Naive thymus-derived CD8-positive, alpha-beta T cell (primary cell): ENCODE measurements at places on chromosomes 1 and 21. TPM values are rescaled to one million over a fixed set of nuclear protein-coding genes. Genes with fewer than 3 reads are reported as not detected.

Gene TTC24
- polyA plus RNA-seq, result 6.7 TPM

Gene MAP10
- polyA plus RNA-seq, result 1.9 TPM

Gene CYP4Z1
- not detected for polyA plus RNA-seq

Gene MAP3K6
- 1.7 TPM for polyA plus RNA-seq

Gene RUNX3
- polyA plus RNA-seq, result 22.0 TPM

Gene FAM131C
- not detected for polyA plus RNA-seq

Gene DNAJC6
- not detected for polyA plus RNA-seq

Gene COL8A2
- polyA plus RNA-seq, result 0.07 TPM

DNA sequence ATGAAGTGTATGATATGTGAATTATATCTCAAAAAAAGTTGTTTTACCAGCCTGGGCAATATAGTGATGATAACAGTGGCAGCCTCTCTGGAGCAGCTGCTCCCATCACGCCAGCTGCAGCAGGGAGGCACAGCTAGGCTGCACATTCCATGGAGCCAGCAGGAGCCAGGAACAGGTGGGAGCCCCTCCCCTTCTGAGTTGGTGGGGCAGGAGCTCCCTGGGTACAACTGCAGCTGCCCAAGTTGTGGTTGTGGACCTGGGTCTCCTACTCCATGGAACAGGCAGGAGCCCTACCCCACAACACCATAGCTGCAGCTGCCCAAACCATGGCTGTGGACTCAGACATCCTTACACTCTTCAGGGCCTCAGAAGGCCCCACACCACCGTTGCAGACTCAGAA is 21.7 kb upstream of the FNBP1L start:
- DNase-seq, result no peak

GRCh38 chr1:66278260-66279021 is 255.5 kb upstream of the SGIP1 start:
- DNase-seq, result no peak

DNA sequence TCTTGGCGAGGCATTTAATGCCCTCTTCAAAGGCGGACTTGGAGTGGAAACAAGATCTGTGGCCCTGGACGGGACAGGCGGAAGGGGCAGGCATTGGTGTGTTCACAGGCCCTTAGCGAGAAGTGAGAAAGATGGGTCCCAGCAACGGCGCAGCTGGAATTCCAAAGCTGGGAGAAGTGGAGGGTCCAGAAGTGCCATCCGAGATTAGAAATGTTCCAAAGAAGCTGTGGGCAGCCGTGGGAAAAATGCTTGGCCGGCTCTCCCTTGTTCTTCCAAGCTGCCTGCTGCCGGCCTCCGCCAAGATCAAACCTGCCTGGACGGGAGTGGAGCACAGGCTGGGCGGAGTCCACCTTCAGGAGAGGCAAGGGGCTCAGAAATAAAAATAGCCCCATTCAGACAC is 69.4 kb upstream of the ACTRT2 start:
- no peak for DNase-seq

GRCh38 chr1:147613506-147613905 is 56.8 kb downstream of the ACP6 start:
- no peak for DNase-seq

DNA sequence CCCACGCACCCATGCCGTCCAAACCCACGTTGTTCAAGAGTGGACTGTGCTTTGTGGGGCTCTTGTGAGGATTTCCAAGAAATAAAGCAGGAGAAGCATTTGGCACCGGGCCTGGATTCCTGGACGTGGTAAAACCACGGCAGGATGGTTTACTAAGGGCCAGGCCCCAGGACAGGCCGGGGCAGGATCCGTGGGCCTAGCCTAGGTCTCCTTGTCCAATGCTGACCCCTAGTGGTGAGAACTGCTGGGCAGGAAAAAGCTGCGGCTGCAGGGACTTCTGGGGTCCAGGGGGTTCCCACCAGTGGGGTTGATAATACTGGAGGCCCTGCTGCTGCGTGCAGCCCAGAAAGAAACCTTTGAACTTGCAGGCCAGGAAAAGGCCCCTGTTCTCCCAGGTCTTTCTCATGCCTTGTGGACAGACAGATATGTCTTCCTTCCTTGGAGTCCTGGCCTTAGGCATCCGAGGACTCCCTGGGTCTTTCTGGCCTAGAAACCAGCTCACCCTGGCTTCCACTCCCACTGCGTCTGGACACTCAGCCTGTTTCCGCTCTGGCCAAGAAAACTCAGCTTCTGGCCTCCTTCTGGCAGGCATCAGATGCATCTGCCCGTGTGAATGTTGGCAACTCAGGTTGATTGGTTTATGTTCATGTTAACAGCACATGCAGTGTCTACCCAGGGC is 106.9 kb upstream of the TMEM51 start:
- DNase-seq, result peak; percentile 38

DNA sequence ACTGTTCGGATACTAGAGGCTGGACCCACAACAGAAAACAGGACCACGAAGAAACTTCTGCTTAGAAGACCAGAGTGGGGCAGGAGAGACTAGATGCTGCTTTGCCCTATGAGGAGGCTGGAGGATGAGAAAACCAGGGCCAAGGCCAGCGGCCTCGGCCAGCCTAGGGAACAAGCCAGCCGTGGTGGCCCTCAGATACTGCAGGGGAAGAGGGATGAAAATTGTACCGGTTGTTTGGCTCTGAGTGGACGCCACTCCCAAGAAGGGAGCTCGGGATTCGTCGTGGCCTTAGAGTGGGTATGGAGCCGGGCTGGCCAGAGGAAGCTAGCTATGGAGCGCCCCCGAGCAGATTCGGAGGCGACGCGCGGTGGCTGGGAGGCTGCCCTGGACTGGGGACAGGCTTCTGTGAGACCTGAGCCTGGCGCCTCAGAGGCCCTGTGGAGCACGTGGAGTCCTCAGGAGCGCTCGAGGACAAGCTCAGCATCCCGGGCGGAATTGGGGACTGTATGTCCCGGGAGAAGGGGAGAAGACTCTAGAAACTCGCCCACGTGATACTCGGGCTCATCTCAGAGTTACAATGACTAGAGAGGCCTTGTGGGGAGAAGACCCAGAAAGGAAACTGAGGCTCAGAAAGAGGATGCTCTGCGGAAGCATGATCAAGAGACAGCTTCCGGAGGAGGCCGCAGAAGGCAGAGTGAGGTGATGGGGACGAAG is 2.8 kb downstream of the PRRX1 start:
- DNase-seq, result no peak

DNA sequence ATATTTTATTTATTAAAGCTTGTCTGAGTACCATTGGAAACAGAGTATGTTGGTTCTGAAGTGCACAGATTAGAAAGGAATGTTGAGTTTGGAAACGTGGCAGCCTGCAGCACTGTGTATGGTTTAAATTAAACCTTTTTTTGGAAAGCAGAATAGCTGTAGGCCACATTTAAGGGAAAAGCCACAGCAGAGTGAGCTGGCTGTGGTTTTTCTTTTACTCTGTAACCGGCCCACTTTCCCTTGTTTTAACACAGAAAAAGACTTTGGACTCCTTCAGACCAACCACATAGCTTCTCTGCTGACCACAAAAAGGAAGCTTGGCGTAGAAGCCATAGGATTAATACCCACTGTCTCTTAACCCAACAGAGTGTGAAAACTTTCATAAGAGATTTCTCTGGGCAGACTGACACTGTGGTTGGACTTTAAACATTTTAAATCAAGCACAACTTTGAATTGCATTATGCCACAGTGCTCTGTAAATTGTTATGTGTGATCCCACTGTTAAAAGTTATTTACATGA is 75.2 kb downstream of the NFIA start:
- DNase-seq, result no peak

DNA sequence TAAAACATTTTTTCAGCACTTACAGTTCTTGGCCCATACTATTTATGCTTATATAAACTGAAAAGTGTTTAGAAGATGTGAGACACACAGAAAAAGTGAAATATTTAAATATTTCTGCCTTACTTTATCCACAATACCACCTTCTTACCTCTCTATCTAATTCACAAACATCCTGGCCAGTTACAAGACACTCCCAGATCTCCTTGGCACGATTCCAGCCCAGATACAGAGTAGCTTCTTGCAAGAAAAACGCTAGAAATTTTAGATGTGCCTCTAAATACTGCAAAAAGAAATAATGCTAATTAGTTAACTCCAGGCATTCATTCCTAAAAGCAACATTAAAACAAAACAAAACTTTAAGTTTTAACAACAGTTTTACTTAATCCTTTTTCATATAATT is 68.4 kb downstream of the USP24 start:
- no peak for DNase-seq

DNA sequence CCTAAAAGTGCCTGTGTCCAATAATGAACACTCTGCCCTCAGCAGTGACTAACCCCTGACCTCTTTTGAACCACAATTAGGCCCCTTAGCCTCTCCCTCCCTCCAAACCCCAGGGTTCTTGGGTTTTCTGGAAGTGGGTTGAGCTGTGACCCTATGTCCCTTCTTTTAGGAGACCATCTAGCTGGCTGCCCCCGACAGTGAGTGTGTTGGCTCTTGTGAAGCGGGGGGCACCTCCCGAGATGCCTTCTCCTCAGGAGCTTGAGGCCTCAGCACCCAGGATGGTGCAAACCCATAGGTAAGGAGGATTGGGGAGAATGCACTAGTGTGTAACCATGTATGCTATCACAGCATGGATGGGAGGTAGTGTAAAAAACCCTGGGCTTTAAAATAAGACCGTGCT is 7.3 kb downstream of the RUSC1 start:
- no peak for DNase-seq

DNA sequence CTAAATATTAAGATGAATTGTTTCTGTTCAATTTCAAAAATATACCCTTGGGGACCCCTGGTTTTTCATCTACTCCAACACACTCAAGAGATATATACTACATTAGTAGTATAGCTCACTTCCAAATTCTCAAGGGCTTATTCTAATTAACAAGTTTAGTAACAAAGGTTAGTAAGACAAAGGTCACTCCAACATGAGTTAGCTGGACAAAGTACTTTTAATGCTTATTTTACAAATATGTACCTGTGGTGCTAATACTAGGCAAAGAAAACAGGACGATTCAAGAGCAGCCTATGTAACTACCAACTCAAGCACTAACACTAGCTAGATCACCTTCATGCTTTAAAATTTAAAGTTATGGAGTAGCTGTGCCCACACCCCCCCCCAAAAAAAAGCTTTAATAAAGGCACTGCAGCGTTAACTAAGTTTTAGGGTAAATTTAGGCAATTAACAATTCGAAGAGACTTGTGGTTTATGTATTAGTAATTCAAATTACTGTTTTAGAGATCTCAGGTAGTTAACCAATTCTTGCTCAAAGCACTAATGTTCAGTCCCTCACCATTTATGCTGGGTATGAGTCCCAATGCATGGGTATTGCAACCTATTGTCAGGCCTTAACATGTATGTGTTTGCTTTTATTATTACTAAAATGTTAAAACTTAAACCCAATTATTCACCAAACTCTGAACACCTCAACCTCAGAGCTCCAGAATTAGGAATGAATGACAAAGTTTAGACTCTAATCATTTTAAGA is 14.1 kb downstream of the HNRNPU start:
- DNase-seq, result no peak

GRCh38 chr1:117106478-117106877 is 15.1 kb downstream of the TRIM45 start:
- no peak for DNase-seq

- DNase-seq, result no peak
These were observed 990.0 kb downstream of the KCNT2 start for GRCh38 chr1:195618287-195618686.

DNA sequence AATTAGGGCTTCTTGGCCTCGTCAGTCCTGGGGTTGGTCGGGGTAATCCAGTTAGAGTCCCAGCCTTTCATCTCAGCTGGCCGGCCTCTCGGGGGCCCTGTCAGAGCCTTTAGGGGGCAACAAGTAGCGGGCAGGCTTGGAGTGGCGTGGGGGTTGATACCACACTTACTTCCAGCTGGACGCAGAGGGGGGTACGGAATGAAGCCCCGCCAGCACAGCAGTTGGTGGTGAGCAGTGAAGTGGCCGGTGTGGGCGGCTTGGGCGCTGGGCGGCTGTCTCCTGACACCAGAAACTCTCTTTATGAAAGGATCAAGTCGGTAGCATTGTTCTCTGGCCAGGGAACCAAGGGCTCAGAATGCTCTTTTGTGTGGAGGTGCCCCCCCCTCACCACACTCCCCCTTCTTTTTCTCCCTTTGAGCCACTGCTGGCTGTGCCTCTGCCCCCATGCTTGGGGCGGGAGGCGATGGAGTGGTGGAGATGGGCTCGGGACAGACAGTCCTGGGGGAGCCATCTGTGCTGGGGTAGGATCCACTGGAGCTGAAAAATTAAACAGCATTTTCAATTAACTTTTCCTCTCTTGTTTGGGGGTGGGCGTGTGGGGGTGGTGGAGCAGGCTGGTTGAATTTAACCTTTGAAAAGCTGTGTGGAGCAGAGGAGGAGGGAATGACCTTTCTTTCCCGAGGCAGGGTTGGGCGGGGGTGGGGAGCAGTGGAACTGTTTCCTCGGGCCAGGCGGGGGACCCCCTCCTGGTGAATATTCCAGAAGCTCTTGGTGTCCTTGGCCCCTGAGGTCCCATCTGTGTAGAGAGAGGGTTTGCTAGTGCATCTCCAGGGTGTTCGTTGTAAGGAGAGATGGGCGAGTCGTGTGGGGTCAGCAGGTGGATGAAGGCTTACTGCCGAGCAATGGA is 102.7 kb downstream of the RNF220 start:
- DNase-seq, result no peak

DNA sequence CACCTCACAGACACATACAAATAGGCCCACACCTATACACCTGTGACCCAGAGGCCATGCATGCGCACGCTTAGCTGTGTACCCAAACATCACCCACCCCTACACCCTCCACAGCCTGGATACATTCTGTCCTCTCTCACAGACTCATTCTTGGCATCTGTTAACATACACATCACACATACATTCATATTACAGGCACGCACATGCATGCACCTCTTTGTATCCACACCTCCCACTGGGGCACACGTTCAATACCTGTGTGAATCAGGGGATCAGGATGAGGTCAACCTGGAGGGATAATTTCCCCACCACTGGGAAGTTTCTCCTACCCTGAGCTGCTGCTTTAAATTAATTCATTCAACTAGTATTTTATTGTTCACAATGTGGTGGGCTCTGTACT is 35.6 kb upstream of the EPB41 start:
- DNase-seq, result no peak

- no peak for DNase-seq
These were observed 170.8 kb downstream of the ADSS2 start for GRCh38 chr1:244280859-244281258.

DNA sequence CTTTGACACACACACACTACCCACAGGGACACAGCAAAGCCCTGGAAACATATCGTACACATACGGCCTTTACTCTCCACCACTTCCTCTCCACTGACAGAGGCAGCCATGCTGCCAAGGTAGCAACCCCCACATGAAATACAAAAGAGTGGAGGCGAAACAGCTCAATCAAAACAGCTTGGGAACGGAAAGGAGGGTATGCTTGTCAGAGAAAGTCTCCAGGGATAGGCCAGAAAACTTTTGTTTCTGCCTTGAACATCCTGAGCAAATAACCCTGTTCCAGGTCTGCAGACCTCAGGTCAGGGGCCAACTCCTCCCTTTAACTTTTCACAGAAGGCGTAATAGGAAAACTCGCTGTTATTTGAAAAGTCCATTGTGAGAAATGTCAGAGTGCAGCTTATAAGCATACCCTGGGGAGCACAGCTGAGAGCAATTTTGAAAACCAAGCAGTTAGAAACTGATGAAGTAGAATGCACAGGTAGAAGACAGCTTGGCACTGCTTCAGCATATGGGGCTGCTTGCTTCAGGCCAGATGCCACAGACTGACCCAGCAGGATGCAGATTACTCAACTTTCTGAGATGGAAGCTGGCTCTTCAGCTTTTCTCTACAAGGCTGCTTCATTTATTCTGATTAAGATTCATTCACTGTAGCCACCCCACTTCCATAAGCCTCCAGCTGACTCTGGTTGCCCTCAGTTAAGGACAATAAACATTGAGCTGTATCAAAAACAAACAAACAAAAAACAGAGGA is 18.0 kb downstream of the KIAA0319L start:
- peak; percentile 67 for DNase-seq
